ENCODE measurements at places on chromosomes 6 and 20.

DNA sequence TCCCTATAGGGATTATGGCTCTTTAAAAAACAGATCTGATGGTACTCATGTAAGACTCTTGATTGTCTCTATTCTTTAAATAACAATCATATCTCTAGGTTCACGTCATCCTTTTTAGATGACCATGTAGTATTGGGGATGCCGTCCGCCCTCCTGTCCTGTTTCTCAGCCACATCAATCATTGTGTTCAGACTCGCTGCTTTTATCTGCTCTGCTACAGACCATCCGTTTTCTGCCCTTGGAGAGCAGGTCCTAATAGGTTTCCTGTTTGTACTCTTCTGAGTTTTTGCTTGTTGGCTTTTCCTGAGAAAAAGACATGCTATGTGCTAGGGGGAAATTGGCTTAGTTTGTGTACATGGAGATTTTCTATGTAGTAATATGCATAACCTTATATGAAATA lies 76.8 kb downstream of the SASH1 start:
- DNase-seq, result no peak

DNA sequence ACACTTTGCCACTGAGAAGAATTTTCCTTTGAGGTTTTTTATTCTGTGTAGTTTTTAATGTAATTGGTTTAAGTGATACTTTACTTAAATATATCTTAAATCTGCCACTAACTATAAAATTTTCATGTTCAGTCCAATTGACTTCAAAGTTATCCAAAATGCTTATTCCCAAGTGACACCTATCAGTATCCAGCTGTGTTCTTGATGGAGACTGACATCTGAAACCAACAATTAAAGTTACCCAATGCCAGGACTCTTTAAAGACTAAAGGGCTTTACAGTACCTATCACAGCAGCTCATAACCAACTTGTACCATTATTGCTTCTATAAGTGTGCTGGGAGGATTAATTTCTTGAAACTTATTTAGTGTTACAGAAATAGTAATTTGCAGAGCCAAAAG lies 13.8 kb upstream of the EYA4 start:
- no peak for DNase-seq

DNA sequence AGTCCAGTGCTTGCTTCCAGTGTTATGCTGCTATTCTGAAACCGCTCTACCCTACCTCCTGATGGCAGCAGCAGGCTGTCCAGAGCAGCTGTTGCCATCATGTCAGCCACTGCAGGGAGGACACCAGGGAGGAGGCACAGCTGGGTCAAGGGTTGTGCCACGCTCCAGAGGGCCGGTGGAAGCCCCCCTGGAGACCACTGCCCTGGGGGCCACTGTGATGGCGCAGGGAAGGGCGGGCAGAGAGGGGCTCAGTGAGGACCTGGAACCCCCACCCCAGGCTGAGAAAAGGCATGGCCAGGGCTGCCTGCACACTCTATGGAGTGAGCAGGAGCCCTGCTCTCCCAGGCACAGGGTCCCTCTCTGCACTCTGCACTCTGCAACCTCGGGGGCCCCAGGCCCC lies 271.3 kb upstream of the BTBD3 start:
- DNase-seq, result no peak

GRCh38 chr20:18851629-18852028 lies 38.0 kb downstream of the SCP2D1 start:
- DNase-seq, result no peak

DNA sequence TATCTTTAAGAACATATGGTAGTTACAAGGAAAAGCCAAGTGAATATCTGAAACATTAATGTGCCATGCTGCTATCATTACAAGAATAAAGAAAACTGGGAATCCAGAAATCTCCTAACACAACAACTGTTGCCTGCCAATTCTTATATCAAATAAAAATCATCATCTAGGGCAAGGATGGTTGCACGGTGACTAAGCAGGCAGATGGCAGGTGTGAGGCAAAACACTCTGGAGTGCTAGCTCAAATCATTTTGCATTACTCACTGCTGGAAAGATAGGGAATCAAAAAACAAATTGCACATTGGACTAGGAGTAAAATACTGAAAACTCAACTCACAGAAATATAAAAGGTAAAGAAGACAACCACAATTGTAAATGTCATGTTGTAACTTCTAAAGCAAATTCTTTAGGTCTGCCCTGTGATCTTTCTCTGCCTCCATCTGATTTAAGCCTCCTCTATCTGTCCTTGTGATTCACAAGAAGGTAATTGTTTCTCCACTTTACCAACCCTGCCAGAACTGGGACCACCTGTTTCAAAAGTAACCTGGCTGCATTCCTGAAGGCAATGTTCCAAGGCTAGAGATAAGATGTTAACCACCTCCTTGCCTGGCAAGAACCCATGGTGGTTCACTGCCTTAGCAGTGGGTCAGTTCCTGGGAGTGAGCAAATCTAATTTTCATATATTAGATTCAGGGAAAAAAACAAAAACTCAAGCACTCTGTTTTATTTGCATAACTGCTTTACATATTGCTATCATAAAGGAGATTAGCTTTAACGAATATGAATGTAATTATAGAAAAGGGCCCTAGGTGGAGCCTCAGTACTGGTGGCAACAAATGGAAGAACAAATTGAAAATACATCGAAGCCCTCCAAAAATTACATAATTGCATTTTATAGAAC lies 33.1 kb upstream of the LCA5 start:
- no peak for DNase-seq

- no peak for DNase-seq
Observed at GRCh38 chr6:75546381-75546780, 52.8 kb upstream of the FILIP1 start.

DNA sequence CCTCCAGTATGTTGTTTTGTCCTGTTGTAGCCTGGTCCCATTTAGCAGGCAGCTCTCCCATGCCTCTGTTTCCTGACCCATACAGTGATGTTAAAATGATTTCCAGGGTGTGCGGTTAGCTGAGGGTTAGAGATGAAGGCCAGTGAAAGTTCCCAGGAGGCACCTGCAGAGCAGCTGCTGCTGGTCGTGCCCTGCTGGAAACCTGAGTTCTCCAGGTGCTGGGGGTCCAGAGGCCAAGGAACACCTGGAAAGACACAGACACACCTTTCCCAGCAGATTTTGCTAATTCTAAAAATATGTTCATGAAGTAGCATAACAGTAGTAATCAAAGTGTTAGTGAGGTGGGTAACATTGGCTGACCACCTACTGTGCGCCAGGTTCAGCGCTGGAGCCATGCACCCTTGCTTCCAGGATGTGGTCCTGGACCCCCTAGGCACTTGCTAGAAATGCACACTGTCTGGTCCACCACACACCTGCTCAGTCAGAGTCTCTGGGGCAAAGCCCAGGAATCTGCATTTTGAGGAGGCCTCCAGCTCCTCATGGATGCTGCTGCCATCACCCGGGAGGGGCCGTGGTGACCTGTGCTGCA lies 118.7 kb downstream of the SYNDIG1 start:
- DNase-seq, result no peak

GRCh38 chr6:47343600-47343999 lies 33.9 kb upstream of the TNFRSF21 start:
- DNase-seq, result no peak

GRCh38 chr6:110033101-110033500 lies 55.0 kb downstream of the GPR6 start:
- DNase-seq, result no peak

DNA sequence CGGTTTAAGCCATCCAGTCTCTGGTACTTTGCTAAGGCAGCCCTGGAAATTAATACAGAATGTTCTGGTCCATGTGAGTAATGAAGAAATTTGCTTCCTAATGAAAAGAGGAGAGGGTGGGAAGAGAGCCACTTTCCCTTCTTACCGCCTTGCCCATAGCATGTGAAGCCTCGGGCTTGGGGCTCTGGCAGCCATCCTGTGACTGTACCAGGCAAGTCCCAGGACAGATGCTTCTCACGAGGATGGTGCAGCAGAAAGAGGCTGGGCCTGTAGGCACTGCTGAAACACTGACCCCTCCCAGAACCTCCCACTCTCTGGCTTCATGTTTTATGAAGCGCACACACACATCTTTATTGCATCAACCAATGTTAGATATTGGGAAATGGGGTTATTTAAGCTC lies 74.8 kb downstream of the IYD start:
- no peak for DNase-seq

- DNase-seq, result no peak
Observed at GRCh38 chr6:129444683-129445082, 265.3 kb downstream of the ARHGAP18 start.

GRCh38 chr6:77487808-77488425 lies 24.6 kb upstream of the HTR1B start:
- no peak for DNase-seq

GRCh38 chr6:32371803-32372202 lies at the start of gene TSBP1:
TSBP1 (minus strand) TSS chr6:32371903; CDS start chr6:32371706, 197 bp downstream.
- no peak for DNase-seq

Measured in activated CD4-positive, alpha-beta T cell treated with anti-CD3 and anti-CD28 coated beads for 1 hour (primary cell).